ENCODE measurements at places on chromosomes 5 and 9. TPM values are rescaled to one million over a fixed set of nuclear protein-coding genes. Genes with fewer than 3 reads are reported as not detected.

Gene SLC22A4
- polyA plus RNA-seq, result 1.7 TPM

Gene ANKRD34B
- polyA plus RNA-seq, result 0.54 TPM

Gene ECM2
- 0.22 TPM for polyA plus RNA-seq

Gene PDZD2
- polyA plus RNA-seq, result 0.09 TPM

Gene TRUB2
- 11.8 TPM for polyA plus RNA-seq
